Activated CD4-positive, CD25-positive, alpha-beta regulatory T cell treated with anti-CD3 and anti-CD28 coated beads, Interleukin-2, amount 50 U/mL, for 16 hours (primary cell): ENCODE measurements at places on chromosomes 12 and 14.

DNA sequence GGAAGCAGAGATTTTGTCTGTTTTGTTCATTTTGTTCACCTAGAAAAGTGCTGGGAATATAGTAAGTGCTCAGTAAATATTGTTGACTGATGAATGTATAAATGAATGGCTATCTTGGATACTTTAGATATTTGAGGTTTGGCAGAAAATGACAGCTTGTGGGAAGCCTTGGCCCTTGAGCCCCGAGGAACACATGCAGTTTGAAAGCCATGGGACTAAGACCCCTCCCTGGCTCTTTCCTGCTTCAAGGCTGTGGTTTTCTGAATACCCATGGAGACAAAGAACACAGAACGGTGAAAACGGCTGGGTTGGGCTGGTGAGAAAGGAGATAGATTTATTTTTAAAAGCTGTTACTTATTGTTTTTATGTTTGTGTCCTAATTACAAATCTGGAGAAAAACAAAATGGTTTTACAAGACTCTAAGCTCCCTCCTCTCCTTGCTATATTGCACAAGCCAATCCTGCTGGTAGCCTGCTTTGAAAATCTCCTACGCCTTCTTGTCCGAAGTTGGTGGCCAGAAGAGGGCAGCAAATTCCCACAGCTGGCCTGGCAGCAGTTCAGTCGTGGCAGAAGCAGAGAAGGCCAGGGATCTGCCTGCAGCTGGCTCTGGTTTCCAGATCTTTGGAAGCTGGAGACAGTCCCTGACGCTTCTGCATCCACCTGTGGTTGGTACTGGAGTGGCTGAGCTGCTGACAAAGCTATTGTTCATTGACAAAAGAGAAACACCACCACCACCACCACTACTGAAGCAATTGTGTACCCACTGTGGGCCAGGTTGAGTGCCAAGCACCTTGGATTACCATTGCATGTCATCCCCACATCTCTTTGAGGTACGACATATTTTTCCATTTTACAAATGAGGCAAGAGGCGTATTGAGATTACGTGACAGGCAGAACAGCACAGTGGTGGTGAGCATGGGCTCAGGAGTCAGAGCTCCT, 5.2 kb upstream of the KRT85 start:
- no peak for DNase-seq

DNA sequence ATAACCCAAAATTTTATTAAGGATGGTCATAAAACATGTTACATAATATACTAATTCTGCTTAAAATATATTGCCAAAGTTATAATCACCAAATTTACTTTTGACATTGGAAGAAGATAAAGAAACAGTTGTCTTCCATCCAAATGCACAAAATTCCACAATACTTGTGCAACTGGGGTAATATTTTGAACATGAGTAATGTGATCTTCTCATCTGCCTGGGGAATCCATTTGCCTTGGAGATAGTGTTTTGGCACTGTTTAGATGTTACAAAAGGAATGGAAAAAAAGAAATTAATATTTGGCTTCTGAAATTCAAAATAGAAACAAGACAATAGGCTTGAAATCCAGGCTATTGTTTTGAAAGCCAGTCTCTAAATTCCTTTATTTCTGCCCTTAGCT, 9.1 kb downstream of the GPR19 start:
- no peak for DNase-seq

GRCh38 chr12:101666052-101666728, 31.2 kb upstream of the CHPT1 start:
- no peak for DNase-seq

DNA sequence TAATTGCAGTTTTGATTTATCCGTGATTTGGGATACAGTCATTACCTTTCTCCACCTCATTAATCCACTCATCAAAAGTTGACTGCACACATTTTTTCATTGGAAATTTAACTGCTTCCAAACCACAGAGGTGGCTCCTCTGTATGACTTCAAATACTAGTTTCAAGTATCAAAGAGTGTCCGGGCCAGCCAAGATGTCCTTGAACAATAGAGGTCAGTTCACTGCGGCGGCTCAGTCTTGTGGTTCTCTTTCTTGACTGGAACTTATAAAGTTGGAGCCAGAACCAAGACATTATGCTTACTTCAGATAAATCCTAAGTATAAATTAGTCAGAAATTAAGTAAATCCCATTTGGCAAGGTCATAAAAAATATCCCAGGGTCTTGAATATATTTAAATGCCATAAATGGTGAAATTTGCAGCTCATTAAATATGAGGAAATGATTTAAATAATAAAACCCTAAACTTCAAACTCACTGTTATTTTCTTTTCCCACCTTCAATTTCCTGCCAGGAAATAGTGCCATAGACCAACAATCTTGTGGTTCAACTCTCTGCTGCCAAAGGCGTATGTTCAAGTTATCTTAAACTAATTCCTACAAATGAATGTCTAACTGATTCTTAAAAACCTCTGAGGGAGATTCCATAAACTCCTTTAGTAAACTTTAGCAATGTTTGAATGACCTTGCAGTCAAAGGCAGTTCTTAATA, 360.8 kb downstream of the AEBP2 start:
- no peak for DNase-seq

- no peak for DNase-seq
Measured at GRCh38 chr12:117119592-117120198, 20.5 kb upstream of the TESC start.

GRCh38 chr14:74954232-74954946, 1.0 kb downstream of the PGF start:
- DNase-seq: no peak
